ENCODE measurements at places on chromosomes 2 and 18. TPM values are rescaled to one million over a fixed set of nuclear protein-coding genes. Genes with fewer than 3 reads are reported as not detected.

- H3K36me3 ChIP-seq, result no peaks in the 10 kb centered on the region
- no peak overlapping the region for H3K4me3 ChIP-seq
- no peak for DNase-seq
- H3K4me1 ChIP-seq, result no peaks in the 10 kb centered on the region
These were observed 210.3 kb downstream of the CLIP4 start for GRCh38 chr2:29325544-29325943.

- no peak overlapping the region for H3K27ac ChIP-seq
- no peak for DNase-seq
- no peak overlapping the region for H3K4me3 ChIP-seq
- H3K36me3 ChIP-seq, result no peaks in the 10 kb centered on the region
- no peaks in the 10 kb centered on the region for H3K4me1 ChIP-seq
These were observed 46.0 kb upstream of the PAX8 start for GRCh38 chr2:113324684-113325160.

GRCh38 chr2:69226903-69227302 lies 160.1 kb downstream of the GFPT1 start:
- no peaks in the 10 kb centered on the region for H3K27me3 ChIP-seq
- no peak overlapping the region for H3K4me3 ChIP-seq
- DNase-seq, result no peak
- H3K27ac ChIP-seq, result no peak overlapping the region
- no peaks in the 10 kb centered on the region for H3K36me3 ChIP-seq
- H3K4me1 ChIP-seq, result no peaks in the 10 kb centered on the region

Gene AKAIN1
- total RNA-seq, result not detected

Gene KCNG2
- total RNA-seq, result not detected

Gene PRKAG3
- total RNA-seq, result not detected

Gene KCNF1
- total RNA-seq, result not detected
